ENCODE measurements at places on chromosomes 3 and 15. TPM values are rescaled to one million over a fixed set of nuclear protein-coding genes. Genes with fewer than 3 reads are reported as not detected.

DNA sequence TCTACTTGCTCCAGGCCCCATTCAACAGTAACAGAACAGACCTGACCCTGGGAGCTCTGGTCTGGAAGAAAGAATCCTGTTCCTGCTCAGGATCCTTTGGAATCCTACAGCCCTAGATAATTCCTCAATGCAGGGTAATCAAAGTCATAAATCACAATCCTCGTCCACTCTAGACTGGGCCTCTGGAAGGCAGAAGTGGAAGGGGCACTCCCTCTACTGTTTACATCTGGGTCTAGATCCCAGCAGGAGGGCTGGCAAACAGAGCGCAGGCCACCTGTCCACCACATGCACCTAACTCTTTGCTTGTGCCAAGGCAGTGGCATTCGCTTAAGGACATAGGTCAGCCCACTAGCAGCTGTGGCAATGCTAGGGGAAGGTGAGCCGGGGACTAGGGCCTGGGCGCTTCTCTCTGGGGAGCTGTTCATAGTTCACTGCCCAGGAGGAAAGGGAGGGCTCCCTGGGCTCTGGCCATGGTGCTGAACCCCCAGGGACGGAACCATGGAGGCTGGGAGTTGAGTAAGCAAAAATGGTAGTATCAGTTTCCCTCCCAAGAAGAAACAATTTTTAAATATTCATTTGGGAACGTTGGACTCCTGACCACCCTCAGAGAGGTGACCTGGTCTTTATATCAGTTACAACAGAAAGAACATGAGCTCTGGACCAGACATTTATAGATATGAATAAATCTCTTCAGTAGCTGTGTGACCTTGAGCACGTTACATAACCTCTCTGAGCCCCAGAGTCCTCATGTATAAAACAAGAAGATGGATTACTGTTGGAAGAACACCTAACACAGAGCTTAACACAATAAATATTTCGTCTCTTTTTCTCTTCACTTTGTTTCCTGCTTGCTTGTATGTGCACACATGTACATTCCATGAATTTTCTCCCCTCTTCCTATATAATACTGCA is 90.2 kb downstream of the NTRK3 start:
- H3K4me3 ChIP-seq, result no peak overlapping the region
- no peak for DNase-seq
- H3K27ac ChIP-seq, result no peak overlapping the region
- H3K4me1 ChIP-seq, result no peaks in the 10 kb centered on the region
- peaks cover 35% of the 10 kb centered on the region for H3K27me3 ChIP-seq

- DNase-seq, result no peak
- H3K27ac ChIP-seq, result no peak overlapping the region
- H3K4me1 ChIP-seq, result no peaks in the 10 kb centered on the region
- H3K27me3 ChIP-seq, result no peaks in the 10 kb centered on the region
Observed at GRCh38 chr3:84108442-84108971, 850.3 kb upstream of the CADM2 start.

GRCh38 chr3:46713898-46714552 is 3.6 kb downstream of the PRSS50 start:
- no peak for DNase-seq
- H3K36me3 ChIP-seq, result no peaks in the 10 kb centered on the region
- peaks cover 36% of the 10 kb centered on the region for H3K27me3 ChIP-seq
- H3K4me3 ChIP-seq, result no peak overlapping the region
- peaks cover 6% of the 10 kb centered on the region for H3K4me1 ChIP-seq

GRCh38 chr3:143786219-143787191 is 61.8 kb downstream of the SLC9A9 start:
- H3K27ac ChIP-seq, result peak overlapping the region; percentile 49
- peaks cover 13% of the 10 kb centered on the region for H3K4me1 ChIP-seq
- no peaks in the 10 kb centered on the region for H3K27me3 ChIP-seq

DNA sequence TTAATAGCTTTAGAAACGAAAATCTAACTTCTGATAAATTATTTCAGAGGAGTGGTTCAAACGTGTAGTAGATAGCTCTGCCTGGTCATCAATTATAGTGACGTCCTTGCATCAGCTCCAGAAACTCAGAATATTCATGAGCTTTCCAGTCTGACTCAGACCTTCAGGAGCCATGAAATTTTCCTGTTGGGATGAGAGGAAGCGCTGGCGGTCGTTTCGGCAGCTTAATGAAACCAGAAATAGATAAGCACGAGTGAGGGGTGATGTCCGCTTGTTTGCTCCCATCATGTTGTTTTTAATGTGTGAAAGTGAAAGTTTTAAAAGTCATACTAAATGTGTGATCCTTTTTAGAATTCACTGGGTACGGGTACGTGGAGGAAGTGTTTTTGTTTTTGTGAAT is 141.1 kb downstream of the PGPEP1L start:
- no peaks in the 10 kb centered on the region for H3K36me3 ChIP-seq
- no peaks in the 10 kb centered on the region for H3K27me3 ChIP-seq
- peak overlapping the region; percentile 70 for H3K4me3 ChIP-seq
- peak overlapping the region; percentile 80 for H3K27ac ChIP-seq
- DNase-seq, result no peak

DNA sequence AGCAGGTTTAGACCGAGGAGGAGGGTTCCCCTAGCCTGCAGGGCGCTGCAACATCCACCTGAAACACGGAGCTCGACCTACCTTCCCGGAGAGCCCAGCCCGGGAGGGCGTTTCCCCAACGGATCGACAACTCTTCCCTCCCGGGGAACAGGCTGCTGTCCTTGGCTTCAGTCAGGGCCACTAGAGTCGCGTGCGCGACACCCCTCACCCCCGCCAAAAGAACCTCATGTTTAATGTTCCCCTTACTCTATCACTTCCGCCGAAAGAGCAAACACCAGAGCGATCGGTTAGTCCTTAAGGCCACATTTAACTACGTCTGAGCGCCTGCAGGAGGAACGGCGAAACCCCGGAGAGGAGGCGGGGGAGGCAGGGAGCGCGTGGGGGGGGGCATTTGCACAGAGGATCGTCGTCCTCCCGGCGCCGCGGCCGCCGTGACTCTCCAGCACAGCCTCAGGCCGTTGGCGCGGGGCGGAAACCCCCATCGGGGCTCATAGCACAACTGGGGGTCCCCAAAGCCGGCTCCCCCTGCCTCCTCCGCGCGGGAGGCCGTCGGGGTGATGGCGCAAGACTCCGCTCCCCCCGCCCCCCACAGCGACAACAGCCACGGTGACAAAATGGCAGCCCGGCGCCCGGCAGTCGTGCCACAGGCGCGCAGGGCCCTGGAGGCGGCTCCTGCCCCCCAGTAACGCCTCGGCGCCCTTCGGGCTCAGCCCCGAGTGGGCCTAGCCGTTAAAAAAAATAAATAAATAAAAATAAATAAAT is 3.2 kb downstream of the ANP32A start:
- peaks cover 93% of the 10 kb centered on the region for H3K4me1 ChIP-seq
- peak overlapping the region; percentile 84 for H3K4me3 ChIP-seq
- no peaks in the 10 kb centered on the region for H3K36me3 ChIP-seq
- DNase-seq, result peak; percentile 69
- no peaks in the 10 kb centered on the region for H3K27me3 ChIP-seq

Gene MESP2
- 0.27 TPM for total RNA-seq

GRCh38 chr15:31367021-31367729 is 40.5 kb downstream of the KLF13 start:
- H3K27ac ChIP-seq, result peak overlapping the region; percentile 100
- peaks cover 100% of the 10 kb centered on the region for H3K4me1 ChIP-seq
- peak; percentile 32 for DNase-seq

DNA sequence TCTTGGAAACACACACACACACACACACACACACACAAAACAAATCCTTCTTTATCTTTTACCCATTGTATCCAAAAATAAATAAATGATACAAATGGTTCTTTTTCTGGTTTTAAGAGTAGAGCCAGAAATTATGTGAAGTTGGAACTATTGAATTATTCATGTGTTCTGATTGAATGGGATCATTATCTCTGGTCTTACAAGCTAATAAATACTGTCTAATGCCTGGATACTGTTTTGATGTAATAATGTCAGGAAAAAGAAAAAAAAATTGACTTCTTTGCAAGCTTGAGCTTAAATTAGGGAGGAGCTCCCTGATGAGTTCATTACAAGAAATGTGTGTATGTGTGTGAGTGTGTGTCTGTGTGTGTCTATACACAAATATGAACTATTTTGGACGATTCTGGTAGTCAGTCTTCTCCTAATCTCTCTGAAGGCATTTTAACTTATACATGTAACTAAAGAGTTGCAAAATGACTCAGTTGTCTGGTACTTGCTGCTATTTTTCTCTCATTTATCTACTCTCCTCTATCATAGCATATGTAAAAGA is 507.2 kb upstream of the AGTR1 start:
- no peaks in the 10 kb centered on the region for H3K4me1 ChIP-seq
- H3K4me3 ChIP-seq, result no peak overlapping the region
- no peaks in the 10 kb centered on the region for H3K36me3 ChIP-seq
- no peak overlapping the region for H3K27ac ChIP-seq

GRCh38 chr3:150520408-150520807 is 25.9 kb downstream of the SERP1 start:
- H3K36me3 ChIP-seq, result no peaks in the 10 kb centered on the region
- no peaks in the 10 kb centered on the region for H3K27me3 ChIP-seq
- no peak for DNase-seq
- no peak overlapping the region for H3K4me3 ChIP-seq
- peaks cover 8% of the 10 kb centered on the region for H3K4me1 ChIP-seq

Gene ST8SIA2
- total RNA-seq, result 3.6 TPM

Gene NOX5
- total RNA-seq, result not detected
